CD4-positive, alpha-beta T cell treated with Interleukin-6 for 4 hours (primary cell): ENCODE measurements at places on chromosomes 11 and 22.

DNA sequence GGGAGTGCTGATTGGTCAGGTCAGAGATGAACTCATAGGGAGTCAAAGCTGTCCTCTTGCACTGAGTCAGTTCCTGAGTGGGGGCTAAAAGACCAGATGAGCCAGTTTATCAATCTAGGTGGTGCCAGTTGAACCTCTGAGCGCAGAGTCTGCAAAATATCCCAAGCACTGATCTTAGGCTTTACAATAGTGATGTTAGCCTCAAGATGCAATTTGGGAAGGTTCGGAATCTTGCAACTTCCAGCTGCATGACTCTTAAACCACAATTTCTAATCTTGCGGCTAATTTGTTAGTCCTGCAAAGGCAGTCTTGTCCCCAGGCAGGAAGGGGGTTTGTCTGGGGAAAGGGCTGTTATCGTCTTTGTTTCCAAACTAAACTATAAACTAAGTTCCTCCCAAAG is 92.3 kb upstream of the PARVA start:
- DNase-seq, result no peak

DNA sequence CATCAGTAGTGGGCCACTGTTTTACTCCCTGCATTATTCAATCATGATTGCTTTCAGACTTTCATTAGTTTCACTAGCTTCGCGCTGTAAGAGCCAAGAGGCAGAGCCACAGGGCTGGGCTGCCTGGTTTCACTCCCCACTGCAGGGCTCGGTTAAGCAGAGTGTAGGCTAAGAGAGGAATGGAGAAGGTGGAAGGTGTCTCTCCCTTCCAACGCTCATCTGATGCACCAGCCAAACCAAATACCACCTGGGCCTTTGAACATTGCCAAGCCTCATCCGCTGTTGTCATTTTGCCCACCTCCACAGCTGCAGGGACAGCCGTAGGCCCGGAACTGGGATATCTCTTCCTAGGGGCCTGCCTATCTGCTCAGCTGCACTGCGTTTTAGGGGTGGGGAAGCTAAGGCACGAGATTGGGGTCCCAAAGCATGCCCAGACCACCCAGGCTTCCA is 480 bp upstream of the SMARCB1 start:
- DNase-seq, result peak; percentile 27

DNA sequence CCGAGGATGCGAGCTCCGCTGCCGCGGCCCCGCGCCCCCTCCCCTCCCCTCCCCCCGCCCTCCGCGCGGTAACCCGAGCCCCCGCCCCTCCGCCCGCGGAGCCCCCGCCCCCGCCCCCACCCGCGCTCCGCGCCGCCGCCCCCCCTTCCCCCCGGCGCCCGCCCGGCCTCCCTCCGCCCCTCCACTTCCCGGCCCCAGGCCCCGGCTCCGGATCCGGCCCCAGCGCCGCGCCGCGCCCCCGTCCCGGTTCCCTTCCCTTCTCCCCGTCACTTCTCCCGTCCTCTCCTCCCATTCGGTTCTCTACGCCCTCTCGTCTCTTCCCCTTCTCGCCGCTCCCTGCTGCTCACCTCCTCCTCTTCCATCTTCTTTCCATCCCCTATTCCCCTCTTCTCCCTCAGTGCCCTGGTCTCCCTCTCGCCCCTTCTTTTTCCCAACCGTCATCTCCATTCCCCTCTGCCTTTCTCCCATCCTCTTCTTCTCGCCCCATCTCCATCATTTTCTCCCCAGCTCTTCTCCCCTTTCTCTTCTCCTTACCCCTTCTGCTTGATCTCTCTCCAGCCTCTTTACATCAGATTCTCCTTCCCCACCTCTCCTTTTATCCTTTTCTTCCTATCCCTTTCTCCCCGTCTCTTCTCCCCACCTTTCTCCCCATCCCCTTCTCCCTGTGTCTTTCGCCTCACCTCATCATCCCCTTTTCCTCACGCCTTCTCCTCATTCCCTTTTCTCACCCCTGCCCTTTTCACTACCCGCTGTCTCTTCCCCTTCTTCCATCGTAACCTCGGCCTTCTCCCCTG is at the start of gene DCHS1:
Gene DCHS1, minus strand, starts transcription at position 20 of the 794 bp plus-strand sequence. CDS start 14,196 bp downstream, outside the sequence.
- peak; percentile 63 for DNase-seq

GRCh38 chr11:5624489-5625279 is at the start of gene TRIM34:
Gene TRIM34, plus strand, starts transcription at chr11:5625001. Its CDS starts 7,331 bp downstream, at chr11:5632332.
- peak; percentile 75 for DNase-seq

DNA sequence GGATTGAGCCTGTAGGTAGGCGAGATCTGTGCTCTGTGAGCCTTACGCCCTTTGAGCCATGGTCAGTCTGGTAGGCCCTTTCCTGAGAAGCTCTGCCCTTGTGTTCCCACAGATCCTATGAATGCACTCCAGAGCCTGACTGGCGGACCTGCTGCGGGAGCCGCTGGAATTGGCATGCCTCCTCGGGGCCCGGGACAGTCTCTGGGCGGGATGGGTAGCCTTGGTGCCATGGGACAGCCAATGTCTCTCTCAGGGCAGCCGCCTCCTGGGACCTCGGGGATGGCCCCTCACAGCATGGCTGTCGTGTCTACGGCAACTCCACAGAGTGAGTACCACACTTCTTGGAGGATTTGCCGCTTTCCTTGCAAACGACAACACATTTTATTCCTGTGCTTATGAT is 47.4 kb downstream of the MED15 start:
- DNase-seq, result no peak

DNA sequence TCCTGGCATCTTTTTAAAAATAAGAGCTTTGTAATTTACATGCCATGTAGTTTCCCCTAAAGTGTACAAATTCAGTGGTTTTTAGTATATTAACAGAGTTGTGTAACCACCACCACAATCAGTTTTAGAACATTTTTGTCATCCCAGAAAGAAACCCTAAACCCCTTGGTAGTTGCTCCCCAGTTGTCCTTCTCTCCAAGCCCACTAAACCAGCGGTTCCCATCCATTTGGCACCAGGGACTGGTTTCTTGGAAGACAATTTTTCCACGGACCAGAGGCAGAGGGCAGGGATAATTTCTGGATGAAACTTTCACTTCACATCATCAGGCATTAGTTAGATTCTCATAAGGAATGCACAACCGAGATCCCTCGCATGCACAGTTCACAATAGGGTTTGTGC is 22.6 kb downstream of the CABIN1 start:
- no peak for DNase-seq

- DNase-seq, result no peak
Measured at GRCh38 chr11:10382518-10382917, 72.5 kb upstream of the AMPD3 start.

DNA sequence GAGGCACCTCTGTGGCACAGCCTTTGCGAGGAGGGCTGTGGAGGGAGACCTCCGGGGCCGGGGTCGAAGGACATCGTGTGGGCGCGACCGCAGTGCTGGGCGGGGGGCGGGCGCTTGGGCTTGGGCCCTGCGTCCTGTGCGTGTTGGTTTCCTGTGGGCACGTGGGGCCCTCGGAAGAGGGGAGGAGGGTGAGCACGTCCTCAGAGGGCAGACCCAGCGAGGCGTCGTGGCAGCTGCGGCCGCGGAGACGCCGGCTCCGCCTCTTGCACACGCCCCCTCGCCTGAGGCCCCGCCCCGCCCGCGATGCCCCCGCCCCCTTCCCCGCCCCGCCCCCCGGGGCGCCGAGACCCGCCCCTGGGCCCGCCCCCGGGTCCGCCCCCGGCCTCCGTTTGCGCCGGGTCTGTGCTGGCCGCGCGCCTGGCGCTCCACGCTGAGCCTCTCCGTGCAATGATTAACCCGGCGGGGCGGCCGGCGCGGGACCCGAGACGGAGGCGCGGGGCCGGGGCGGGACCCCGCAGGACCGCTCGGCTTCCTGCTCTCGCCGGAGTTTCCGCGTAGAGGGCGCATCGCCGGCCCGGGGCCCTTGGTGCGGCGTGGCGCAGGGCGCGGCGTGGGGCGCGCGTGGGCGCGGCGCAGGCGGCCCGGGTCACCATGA is at the start of gene PRR5:
Gene PRR5, plus strand, starts transcription at position 381 of the 655 bp plus-strand sequence. Its CDS starts 271 bp downstream, at position 652.
- DNase-seq, result peak; percentile 87

DNA sequence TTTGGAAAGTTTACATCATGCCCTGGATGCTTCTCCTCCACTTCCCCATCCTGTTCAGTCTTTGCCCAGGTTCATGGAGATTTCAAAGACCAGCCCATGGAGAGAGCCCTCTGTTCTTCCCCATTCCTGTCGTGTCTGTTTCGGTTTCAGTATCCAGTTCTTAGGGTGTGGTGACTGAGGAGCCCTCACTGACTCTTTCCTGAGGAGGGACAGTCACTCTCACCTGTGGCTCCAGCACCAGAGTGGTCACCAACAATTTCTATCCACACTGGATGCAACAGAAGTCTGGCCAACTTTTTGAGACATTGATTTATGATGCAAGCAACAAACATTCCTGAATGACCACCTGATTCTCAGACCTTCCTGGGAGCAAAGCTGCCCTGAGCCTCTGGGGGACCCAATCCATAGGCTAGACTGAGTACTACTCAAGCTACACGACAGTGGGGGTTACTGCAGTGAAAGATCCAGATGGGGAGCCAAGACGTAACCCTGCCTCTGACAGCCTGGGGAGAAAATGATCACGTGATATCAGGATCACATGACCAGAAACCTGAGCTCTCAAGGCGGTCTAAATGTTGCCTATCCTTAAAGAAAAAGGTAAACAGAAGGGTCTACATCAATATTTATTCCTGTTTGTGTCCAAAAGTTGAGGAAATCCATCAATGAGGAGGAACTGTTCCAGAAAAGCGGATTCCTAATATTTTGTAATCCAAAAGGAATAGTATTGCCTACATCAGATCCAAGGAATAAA is 76.2 kb upstream of the VPREB1 start:
- peak; percentile 3 for DNase-seq

GRCh38 chr22:23240639-23241389 is 60.5 kb downstream of the BCR start:
- peak; percentile 49 for DNase-seq

GRCh38 chr11:26847459-26847858 is 125.6 kb upstream of the SLC5A12 start:
- no peak for DNase-seq

- peak; percentile 95 for DNase-seq
Measured at GRCh38 chr22:25062386-25063085, 110.0 kb downstream of the KIAA1671 start.

- peak; percentile 67 for DNase-seq
Measured at GRCh38 chr22:19855504-19856409, 1.1 kb upstream of the GNB1L start.

- DNase-seq, result no peak
Measured at GRCh38 chr11:119340335-119341221, at the start of gene C1QTNF5. Gene C1QTNF5, minus strand, starts transcription at chr11:119340883. Its CDS starts 486 bp downstream, at chr11:119340397.

GRCh38 chr11:65500387-65501185 is 1.7 kb downstream of the MALAT1 start:
- peak; percentile 43 for DNase-seq

DNA sequence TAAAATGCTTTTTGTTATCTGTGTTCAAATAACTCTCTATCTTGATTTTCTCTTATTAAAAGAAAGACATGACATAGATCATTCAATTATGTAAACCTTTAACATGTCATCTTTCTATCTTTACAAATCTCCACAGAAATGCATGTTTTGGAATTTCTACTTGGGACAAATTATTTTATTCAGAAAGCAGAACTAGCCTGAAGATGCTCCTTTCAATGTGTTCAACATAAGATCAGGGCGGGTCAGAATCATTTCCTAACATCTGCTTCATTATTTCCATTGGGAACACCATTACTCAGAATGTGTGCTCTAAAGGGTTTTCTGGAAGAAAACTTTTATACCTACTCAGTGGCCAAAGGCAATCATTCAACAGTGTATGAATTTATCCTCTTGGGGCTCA is at the start of gene OR5AL1:
Gene OR5AL1, plus strand, starts transcription at position 301 of the 400 bp plus-strand sequence.
- no peak for DNase-seq

DNA sequence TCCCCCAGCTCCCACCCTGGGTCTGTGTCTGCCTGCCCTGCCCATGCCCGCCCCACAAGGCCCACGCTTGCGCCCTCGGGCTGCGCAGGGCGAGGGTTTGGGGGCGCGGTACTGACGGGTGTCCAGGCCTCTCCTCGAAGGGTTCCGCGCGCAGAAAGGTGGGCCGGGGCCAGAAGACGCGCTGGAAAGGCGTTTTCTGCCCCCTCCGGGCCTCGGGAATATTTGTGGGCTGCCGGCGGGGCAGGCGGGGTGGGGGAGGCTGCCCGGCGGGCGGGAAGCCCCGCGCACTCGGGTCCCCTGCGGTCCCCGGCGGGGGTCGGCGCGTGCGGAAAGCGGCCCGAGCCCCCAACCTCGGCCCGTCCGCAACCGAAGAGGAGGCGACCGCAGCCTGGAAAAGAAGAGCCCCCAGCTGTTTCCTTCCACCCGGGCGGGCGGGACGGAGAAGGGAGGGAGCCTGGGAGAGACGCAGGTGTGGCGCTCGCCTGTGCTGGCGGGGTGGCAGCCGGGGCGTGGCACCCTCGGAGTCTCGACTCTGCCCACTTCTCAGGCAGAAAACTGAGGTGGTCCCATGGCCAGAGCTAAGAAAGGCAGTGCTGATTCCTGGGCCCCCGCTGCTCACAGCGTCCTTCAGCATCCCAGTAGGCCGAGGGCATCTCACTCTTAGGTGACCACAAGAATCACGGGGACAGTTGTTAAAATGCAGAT is 59.0 kb downstream of the THAP12 start:
- DNase-seq, result no peak

DNA sequence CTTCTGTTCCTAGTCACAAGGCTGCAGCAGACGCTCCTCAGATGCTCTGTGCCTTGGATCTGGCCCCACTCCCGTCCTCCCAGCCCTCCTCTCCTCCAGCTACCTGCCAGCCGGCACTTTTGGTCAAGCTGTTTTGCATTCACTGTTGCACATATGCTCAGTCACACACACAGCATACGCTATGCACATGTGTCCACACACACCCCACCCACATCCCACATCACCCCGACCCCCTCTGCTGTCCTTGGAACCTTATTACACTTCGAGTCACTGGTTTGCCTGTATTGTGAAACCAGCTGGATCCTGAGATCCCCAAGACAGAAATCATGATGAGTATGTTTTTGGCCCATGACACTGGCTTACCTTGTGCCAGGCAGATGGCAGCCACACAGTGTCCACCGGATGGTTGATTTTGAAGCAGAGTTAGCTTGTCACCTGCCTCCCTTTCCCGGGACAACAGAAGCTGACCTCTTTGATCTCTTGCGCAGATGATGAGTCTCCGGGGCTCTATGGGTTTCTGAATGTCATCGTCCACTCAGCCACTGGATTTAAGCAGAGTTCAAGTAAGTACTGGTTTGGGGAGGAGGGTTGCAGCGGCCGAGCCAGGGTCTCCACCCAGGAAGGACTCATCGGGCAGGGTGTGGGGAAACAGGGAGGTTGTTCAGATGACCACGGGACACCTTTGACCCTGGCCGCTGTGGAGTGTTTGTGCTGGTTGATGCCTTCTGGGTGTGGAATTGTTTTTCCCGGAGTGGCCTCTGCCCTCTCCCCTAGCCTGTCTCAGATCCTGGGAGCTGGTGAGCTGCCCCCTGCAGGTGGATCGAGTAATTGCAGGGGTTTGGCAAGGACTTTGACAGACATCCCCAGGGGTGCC is 109.8 kb downstream of the BCR start:
- peak; percentile 67 for DNase-seq
